Fibroblast of skin of left quadriceps (primary cell): ENCODE measurements at places on chromosomes 5 and 9.

DNA sequence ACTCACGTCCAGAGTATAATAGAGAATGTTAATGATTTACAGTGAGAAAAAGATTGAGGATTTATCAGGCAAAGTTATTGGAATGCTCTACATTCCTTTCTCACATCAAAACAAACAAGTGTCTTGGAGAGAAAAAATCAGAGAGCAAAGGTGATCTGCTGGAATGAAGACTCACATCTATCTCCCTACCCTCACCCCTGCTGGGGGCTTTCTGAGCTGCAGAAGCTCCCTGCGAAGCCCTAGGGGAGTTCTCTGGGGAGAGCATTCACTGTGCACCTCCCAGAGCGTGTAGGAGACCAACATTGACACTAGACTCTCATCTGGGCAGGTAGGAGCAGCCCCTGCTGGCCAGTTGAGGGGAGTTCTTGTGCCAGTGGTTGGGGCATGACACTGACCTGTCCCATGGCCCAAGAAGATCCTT is 76.6 kb upstream of the ADAMTS16 start:
- no peak for DNase-seq

- no peak for DNase-seq
These were observed 79.0 kb upstream of the RNF38 start for GRCh38 chr9:36479101-36479500.

- no peak for DNase-seq
These were observed 571.5 kb downstream of the PDE4D start for GRCh38 chr5:59322058-59322457.

- peak; percentile 32 for DNase-seq
These were observed 473.0 kb downstream of the ZSWIM6 start for GRCh38 chr5:61805101-61805500.

- DNase-seq: no peak
These were observed 73.0 kb upstream of the SLC25A51 start for GRCh38 chr9:37976714-37977477.

- DNase-seq: no peak
These were observed 223.5 kb downstream of the SH3GL2 start for GRCh38 chr9:17802249-17802857.

DNA sequence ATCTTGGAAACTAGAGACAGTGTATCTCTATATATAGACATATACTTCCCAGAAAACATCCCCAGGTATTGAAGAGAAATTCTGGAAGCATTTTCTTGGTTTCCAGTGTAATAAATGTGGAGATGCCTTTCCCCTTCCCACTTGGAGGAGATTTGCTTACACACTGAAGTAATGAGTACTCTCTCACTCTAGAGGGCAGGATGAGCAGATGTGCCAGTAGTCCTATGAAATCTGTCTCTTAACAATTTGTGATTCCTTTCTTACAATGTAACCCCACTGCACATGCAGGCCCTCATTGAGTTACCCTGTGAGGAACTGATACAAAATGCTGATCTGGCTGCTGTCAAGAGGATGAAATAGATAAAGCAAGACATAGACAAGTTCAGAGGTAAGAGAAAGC is 567.2 kb downstream of the SLCO4C1 start:
- no peak for DNase-seq

DNA sequence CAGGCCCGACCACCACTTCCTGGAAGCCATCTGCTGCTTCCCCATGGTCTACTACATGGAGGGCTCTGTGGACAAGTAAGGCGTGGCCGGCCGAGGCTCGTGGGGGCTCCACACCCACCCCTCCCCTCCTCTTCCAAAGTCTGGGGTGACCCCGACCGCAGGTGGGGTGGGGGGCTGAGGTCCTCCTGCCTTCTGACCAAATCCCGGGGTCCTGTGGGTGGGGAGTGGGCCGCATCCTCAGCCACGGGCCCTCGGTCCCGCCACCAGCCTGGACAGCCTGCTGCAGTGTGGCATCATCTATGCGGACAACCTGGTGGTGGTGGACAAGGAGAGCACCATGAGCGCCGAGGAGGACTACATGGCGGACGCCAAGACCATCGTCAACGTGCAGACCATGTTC is 76.4 kb downstream of the KCNT1 start:
- no peak for DNase-seq

GRCh38 chr9:125190361-125190801 is 778 bp upstream of the PPP6C start:
- DNase-seq: no peak

DNA sequence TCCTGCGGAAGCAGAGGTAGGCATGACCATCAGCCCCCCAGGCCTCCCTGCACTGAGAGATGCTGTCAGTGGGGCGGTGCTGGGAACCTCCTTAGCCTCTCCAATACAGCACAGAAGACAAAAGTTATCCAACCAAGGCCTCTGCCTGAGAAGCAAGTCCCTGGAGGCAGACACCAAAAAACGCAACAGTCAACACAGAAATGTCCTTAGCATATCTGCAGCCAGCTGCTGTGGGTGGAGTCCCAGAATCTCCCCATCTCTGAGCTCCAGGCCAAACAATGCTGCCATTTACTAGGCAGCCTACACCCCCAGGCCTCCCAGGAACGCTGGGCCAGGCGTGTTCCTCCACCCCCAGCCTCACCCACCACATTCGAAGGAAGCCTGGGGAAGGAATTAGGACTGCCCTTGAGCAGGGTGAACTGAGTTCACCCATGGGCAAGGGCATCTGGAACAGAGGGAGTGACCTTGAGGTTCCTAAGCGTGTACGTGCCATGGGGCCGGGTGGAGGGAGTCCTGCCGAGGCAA is 43.7 kb downstream of the STK10 start:
- DNase-seq: no peak

DNA sequence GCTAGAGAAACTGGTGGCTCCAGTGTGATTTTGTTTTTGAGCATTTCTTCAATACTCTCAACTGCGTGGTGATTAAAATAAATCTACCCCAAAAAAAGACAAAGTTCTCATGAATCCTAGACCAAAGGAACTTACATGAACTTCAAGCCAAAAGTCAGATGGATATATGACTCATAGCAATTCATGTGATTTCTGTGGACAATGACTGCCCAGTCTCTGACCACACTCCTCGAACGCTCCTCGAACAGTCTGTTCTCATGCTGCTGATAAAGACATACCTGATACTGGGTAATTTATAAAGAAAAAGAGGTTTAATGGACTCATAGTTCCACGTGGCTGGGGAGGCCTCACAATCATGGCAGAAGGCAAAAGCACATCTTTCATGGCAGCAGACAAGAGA is 46.4 kb upstream of the CEP78 start:
- no peak for DNase-seq

GRCh38 chr5:32542216-32543059 is 42.9 kb upstream of the SUB1 start:
- no peak for DNase-seq

- DNase-seq: no peak
These were observed 816.2 kb upstream of the GRAMD2B start for GRCh38 chr5:125607018-125607417.

DNA sequence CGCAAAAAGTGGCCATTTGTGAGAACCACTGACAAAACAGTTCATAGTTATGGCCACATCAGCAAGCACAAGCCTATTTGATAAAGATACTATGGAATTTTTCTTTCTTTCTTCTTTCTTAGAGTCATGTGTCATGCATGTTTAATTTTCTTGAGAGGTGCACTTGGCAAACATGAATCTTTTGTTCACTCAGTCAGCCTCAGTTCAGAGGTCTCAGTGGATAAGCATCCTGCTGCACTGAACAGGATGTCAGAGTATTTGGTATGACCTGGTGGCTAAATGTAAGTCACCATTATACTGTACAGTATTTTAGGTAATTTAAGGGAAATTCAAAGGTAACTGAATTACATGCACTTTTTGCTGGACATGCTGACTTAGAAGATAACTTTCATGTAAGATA is 5.4 kb downstream of the NNT start:
- DNase-seq: no peak

- no peak for DNase-seq
These were observed 8.4 kb downstream of the SLC2A6 start for GRCh38 chr9:133470427-133470924.

- no peak for DNase-seq
These were observed 45.7 kb downstream of the PIP5K1B start for GRCh38 chr9:68750786-68751185.

DNA sequence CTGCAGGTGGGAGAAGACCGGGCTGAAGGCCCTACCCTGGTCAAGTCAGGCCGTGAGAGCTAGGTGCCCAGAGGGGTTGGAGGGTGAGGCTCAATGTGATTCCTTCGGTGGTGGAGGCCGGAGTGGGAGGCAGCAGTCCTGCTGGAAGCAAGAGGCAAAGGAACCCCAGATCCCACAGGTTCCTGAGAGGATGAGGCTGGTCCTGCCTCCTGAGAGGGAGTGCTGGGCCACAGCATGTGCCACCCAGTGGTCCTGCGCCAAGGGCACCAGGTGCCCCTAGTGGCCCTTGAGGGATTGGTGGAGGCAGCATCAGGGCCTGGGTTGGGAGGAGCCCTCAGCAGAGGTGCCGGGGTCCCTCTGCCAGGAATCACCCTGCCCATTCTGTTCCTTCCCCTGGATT is 59.1 kb downstream of the BARX1 start:
- DNase-seq: no peak

DNA sequence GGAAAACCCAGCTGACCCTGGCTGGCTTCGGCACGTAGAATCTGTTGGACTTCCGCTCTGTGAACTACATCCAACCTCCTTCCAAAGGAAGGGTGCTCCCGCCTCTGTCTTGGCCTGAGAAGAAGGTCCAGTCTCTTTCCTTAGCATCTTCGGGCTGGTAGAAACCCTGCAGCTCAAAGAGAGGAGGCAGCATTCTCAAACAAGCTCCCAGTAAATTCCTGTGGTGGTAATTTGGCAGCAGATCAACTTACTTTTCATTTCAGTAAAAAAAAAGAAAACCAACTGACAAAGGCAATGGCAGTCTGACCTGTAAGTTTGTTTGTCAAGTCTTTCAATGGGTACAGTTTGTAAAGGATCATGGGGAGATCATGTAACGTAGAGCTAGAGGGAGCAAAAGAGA is 176.7 kb downstream of the MED10 start:
- peak; percentile 43 for DNase-seq

GRCh38 chr5:39767916-39768315 is 343.1 kb upstream of the DAB2 start:
- no peak for DNase-seq

GRCh38 chr5:88882276-88883038 is 527 bp downstream of the MEF2C start:
- no peak for DNase-seq

- DNase-seq: no peak
These were observed 11.8 kb upstream of the NDST1 start for GRCh38 chr5:150496098-150496497.

GRCh38 chr9:3434594-3434993 is 91.2 kb downstream of the RFX3 start:
- peak; percentile 32 for DNase-seq

GRCh38 chr5:150081541-150082283 is 4.6 kb downstream of the CSF1R start:
- DNase-seq: no peak

- peak; percentile 35 for DNase-seq
These were observed 629.3 kb downstream of the ANXA1 start for GRCh38 chr9:73780916-73781315.

- DNase-seq: no peak
These were observed 15.6 kb downstream of the RIOK2 start for GRCh38 chr5:97167435-97167834.

- DNase-seq: no peak
These were observed 502.4 kb downstream of the GADD45G start for GRCh38 chr9:90107040-90107725.

- peak; percentile 34 for DNase-seq
These were observed 68.1 kb downstream of the NIPBL start for GRCh38 chr5:36944607-36945225.
